Stimulated activated CD8-positive, alpha-beta memory T cell treated with anti-CD3 and anti-CD28 coated beads, Interleukin-7, amount 100 ng/mL, for 1 hour (primary cell): ENCODE measurements at places on chromosomes 1 and 21.

GRCh38 chr1:178935610-178936009 lies 64.7 kb upstream of the ANGPTL1 start:
- no peak for DNase-seq

DNA sequence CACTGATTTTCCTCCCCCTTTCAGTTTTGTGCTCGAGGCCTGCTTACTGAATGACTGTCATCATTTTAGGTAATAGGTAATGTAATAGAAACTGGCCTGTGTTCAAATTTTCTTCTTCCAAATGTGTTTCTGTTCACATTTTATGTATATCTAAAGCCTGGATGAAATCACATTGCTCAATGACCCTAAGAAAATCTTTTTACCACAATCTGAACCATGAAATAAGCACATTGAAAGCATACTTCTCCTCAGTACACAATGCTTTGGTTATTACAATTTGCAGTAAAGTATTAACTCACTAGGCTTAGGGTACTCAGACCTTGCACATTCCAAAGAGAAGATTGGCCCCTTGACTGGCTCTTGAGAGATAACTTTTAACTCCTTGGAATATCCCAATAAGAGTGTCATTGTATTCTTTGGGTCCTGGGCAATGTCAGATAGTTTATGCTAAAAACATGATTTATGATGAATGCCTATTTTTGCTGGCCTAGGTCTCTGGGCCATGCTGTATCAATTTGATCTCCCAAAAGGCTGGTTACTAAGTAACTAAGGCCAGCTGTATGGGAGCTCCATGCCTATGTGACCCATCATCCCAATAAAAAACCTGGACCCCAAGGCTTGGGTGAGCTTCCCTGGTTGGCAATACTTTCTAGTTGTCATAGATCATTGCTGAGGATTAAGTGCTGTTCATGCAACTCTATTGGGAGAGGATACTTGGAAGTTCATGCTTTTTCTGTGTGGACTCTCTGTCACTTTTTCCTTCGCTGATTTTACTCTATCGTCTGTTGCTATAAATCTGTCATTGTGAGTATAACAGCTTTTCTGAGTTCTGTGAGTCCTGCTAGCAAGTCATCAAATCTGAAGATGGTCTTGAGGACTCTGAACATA lies 293.9 kb downstream of the GRIK1 start:
- no peak for DNase-seq

- DNase-seq, result no peak
Observed at GRCh38 chr1:67713057-67713846, 28.3 kb downstream of the GADD45A start.

DNA sequence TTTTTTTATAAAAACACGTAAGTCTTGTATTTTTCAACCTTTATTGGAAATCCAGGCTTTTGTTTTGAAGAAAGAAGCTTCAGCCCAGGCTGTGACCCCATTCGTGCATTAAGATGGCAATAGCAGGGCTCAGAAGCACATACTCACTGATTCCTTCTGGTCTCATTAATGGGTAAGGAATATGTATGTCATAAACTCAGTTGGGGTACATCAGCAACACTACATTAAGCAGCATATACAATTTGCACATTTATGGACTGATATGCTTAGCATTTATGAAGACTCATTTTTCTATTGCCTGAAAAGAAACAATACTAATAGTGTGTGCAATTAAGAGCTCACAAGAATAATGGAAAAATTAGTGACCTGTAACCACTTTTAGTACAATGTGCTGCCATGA lies 945.4 kb upstream of the PRMT6 start:
- no peak for DNase-seq

DNA sequence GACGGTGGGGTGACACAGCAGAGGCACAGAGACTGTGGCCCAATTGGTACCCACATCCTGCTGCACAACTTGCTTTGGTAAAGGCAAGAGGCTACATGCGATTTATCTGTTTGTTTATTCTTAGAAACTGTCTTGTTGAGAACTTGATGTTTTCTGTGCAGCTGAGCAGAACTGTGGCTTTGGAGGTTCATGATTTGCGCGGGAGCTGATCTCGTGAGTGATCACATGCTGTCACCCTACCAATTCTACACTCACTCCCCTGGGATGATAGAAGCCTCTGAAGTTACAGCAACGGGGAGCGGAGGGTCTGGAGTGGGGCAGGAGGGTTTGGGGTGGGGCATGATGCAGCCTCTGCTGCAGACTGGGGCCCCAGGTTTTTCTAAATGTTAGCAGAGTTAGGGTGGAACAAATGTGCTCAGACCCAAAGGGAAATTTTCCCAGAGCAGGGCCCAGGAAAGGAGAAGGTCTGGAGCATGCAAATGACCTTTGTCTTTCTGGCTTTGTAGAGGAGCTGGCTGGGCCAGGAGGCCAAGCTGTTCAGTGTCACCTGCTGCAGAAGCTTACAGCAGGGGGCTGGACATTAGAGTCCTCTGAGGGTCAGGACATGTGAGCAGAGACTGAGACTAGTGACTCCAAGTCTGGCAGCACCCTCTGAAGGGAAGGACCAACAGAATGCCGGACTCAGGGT lies 83.6 kb downstream of the GRIK3 start:
- no peak for DNase-seq

DNA sequence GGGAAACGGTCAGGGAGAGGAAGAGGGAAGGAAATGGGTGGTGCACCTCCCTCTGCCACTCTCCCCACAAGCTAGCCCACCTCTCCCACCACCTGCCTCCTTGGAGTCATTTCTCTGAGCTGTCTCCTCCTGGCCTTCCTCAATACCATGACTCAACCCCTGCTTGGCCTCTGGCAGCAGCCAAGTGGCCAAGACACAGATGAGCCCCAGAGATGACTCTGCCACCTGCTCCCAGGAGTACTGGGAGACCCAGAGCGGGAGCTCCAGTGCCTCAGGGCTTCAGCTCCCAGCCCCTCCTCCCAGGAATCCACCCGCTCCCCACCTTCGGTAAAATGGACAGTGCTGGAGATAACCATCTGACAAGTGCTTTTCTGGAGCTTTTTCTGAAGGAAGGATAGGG lies 2.6 kb downstream of the S100A16 start:
- no peak for DNase-seq

- no peak for DNase-seq
Observed at GRCh38 chr1:43304314-43304681, 3.5 kb downstream of the TIE1 start.

GRCh38 chr1:53341961-53342707 lies 14.3 kb upstream of the LRP8 start:
- DNase-seq, result no peak

- no peak for DNase-seq
Observed at GRCh38 chr1:173255214-173255813, 48.2 kb upstream of the TNFSF4 start.

GRCh38 chr1:15843826-15844572 lies 3.5 kb upstream of the SPEN start:
- DNase-seq, result no peak

DNA sequence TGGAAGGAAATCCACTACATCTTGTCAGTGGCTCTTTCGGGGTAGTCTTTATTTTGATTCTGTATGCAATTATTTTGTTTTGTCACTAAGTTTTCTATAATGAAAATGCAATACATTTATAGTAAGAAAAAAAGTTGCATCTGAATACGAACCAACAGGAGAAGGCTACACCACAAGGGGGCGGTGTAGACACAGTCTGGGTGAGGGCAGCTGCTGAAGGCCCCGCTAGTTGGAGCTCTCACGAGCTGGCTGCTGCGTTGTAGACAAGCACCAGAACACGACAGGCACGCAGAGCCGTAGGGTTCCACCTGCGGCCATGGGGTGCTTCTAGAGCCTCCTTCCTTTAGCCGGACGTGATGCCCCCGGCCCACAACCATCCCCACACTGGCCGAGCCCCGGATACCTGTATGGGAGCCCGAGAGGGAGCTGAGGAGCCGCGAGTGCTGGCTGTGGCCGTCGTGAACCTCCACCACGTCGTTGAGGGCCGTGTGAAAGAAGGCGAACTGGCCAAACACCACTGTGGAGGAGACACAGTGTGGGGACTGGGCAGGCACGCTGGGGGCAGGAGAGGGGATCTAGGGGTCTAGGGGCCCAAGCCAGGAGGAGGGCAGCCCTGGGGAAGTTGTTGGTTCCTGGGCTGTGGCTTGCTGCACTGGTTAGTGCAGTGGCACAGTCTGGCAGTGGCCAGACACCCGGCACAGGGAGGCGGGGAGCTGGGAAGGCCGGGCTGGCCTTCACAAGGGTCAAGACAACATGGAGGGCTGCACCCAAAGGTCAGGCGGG lies 160.8 kb downstream of the ZSCAN20 start:
- DNase-seq, result peak; percentile 73

DNA sequence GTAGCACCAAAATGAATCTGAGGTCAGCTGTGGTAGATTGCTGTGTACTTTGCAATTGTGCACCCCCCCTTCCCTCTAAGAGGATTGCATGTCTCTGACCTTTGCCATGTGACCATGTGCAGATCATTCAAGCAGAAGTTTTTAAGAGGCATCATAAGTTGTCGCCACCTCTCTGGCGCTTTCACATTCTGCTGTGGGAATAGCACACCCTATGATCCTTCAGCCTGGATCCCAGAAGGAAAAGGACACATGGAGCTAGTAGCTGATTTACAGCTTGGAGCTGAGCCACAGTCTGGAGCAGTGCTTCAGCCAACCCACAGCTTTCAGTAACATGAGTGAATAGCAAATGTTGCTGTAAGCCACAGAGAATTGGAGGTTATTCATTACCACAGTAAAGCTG lies 158.5 kb downstream of the TSEN15 start:
- DNase-seq, result no peak

DNA sequence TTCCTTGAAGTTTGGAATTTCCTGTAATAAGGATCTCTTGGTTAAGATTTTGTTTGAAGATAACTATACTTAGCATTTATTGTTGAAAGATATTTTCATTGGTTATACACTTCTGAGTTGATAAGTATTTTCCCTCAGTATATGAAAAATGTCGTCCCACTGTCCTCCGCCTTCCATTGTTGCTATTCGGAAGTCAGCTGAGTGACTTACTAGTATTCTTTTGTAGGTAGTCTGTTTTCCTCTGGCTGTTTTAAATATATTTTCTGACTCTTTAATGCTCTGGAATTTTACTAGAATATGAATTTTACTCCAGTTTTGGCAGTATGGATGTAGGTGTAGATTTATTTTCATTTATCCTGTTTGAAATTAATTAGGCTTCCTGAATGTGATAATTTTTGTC lies 498.7 kb upstream of the NFIA start:
- no peak for DNase-seq

DNA sequence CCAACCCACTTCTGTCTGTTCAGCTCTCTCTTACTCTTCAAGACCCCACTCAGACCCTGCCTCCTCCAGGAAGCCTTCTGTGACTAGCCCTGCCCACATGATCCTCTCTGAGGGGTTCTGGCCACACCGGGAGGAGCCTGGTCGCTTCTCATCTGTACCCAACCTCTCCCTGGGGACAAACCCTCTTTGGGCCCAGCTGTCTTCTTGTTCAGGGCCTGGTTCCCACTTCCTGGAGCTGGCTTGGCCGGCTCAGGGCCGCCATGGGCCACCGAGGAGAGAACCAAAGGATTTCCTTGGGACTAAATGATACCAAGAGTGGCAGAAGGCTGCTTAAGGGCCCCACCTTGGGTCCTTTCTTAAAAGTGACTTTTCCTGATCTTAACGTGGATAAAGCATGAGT lies 124.7 kb upstream of the ZBTB40 start:
- no peak for DNase-seq

DNA sequence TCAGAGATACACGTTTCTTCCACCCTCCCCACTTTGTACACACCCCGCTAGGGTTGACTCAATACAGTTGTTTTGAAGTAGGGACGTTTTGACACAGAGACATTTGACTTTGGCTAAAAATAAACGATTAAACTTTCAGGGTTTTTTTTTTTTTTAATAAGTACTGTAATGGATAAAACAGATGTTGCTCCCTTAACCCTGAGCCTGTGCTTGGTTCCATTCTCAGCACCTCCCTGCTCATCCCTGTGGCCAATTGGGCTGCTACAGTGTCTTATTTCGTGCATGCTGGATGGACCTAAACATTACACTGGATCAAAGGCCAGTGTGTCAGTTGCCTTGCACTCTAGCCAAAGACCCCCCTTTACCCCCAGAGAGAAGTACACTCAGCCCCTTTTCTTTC lies 16.9 kb downstream of the GRHL3 start:
- DNase-seq, result no peak

GRCh38 chr1:221777431-221778072 lies 35.7 kb upstream of the DUSP10 start:
- peak; percentile 16 for DNase-seq

GRCh38 chr1:107228704-107229371 lies 88.0 kb downstream of the NTNG1 start:
- no peak for DNase-seq

- no peak for DNase-seq
Observed at GRCh38 chr1:151801846-151802245, 3.4 kb downstream of the LINGO4 start.

- no peak for DNase-seq
Observed at GRCh38 chr1:11567244-11568065, 86.8 kb downstream of the FBXO2 start.

GRCh38 chr1:100361511-100362089 lies 9.3 kb downstream of the CDC14A start:
- no peak for DNase-seq

- no peak for DNase-seq
Observed at GRCh38 chr1:11027316-11027715, 14.9 kb downstream of the TARDBP start.

- no peak for DNase-seq
Observed at GRCh38 chr1:39063775-39064174, 37.6 kb downstream of the NDUFS5 start.

GRCh38 chr1:10823000-10823401 lies 26.6 kb upstream of the CASZ1 start:
- no peak for DNase-seq

DNA sequence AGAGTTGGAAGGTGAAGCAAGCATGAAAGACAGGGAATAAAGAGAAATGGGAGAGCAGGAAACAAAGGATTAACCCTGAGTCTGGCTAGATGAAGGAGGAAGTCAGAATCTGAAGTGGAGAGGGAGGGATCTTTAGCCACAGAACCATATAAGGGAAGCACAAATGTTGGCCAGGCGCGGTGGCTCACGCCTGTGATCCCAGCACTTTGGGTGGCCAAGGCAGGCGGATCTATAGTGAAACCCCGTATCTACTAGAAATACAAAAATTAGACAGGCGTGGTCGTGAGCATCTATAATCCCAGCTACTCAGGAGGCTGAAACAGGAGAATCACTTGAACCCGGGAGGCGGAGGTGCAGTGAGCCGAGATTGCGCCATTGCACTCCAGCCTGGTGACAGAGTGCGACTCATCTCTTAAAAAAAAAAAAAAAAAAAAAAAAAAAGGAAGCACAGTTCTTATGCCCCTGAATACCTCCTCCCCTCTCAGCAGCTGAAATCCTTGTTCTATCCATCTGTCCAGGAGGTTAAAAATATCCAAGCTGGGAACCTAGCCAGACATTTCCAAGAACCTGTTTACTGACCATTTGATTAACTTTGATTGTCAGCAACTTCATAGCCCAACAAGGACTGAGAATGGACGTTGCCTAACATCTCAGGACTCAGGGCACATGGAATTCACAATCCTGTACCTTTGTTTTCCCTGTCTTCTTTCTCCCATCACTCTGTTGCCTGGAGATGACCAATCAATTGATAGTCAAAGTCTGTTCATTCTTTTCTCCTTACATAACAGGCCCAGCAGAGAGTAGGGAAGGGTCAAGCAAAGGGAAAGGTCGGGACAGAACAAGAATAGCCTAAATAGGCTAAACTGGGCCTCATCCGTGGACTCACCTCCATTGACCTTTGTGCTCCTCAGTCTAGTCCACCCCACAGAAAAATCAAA lies 10.6 kb downstream of the TXNIP start:
- DNase-seq, result no peak
